ENCODE measurements at places on chromosomes 5 and 9.

DNA sequence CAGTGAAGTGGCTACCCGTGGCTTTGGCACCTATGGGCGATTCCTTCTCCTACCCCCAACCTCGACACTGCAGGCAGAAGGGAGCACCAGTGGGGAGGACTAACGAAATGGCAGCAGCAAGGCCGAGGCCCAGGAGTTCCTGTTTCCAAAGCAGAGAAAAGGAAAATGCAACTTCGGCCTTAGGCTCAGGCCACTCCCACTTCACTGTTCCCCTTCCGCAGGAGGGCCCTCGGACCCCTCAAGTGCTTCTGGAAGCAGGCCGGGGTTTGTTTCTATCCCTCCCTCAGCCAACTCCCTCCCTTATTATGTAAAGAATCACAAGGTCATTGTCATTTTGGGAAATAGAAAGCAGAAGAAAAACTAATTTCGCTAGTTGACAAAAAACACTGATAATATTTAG, 36.4 kb upstream of the NKX2-5 start:
- no peak for DNase-seq

- DNase-seq, result no peak
Measured at GRCh38 chr5:36403632-36404311, 102.1 kb upstream of the RANBP3L start.

DNA sequence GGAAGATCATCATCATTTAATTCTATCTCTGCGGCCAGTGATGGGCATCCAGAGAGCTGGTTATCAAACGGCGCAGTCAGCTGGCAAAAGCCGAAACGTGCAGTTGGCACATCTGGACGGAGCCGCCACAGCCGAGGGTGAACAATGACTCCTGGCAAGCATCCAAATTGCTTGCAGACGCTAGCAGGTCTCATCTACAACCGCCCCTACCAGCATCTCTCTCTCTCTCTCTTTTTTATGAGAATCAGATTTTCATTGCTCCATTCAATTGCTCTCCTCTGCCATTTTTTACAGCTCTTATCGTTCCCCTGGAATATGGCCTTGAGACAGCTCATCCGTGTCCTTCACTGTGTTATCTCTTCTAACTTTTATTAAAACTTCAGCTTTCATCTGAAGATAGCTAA, 165.2 kb downstream of the MAPKAP1 start:
- no peak for DNase-seq

GRCh38 chr9:113954591-113954990, 78.5 kb downstream of the ZNF618 start:
- DNase-seq, result no peak

All from immature natural killer cell (primary cell).